CD4-positive, alpha-beta T cell (primary cell): ENCODE measurements at places on chromosomes 11 and 22. TPM values are rescaled to one million over a fixed set of nuclear protein-coding genes. Genes with fewer than 3 reads are reported as not detected.

The TRIM66 gene
- total RNA-seq, result 9.8 TPM

The METTL15 gene
- 3.5 TPM for total RNA-seq

The LUZP2 gene
- total RNA-seq, result not detected

The RBMXL2 gene
- total RNA-seq, result 0.14 TPM

The TTLL8 gene
- not detected for total RNA-seq

The PRDM10 gene
- 8.2 TPM for total RNA-seq

The OR4S2 gene
- not detected for total RNA-seq

The RBM14 gene
- 239 TPM for total RNA-seq

The GGT5 gene
- total RNA-seq, result not detected

The OR4S1 gene
- not detected for total RNA-seq

The KCNJ4 gene
- not detected for total RNA-seq

The PRDM11 gene
- total RNA-seq, result 2.5 TPM

The PHLDA2 gene
- total RNA-seq, result 1.3 TPM

The SCN4B gene
- not detected for total RNA-seq

The MAJIN gene
- total RNA-seq, result 0.50 TPM

The PAMR1 gene
- total RNA-seq, result not detected

The SYT7 gene
- total RNA-seq, result not detected

The VPREB1 gene
- total RNA-seq, result not detected

The SLC22A12 gene
- not detected for total RNA-seq

The PHOX2A gene
- total RNA-seq, result not detected

The SSRP1 gene
- total RNA-seq, result 36.7 TPM

The RIBC2 gene
- not detected for total RNA-seq

The GRM5 gene
- not detected for total RNA-seq
